DMS 273 treated with DMSO at 0.1 percent for 48 hours (cell line): ENCODE measurements at places on chromosomes 13 and 19.
A peak's percentile ranks its signal among the peaks of the same experiment; 100 is the strongest.

- no peak for DNase-seq
Observed at GRCh38 chr13:44195245-44195644, 178.4 kb upstream of the SERP2 start.

- DNase-seq, result peak; percentile 3
Observed at GRCh38 chr13:39684531-39685137, 29.2 kb downstream of the COG6 start.

- DNase-seq, result no peak
Observed at GRCh38 chr13:110498327-110498726, 63.2 kb downstream of the RAB20 start.

DNA sequence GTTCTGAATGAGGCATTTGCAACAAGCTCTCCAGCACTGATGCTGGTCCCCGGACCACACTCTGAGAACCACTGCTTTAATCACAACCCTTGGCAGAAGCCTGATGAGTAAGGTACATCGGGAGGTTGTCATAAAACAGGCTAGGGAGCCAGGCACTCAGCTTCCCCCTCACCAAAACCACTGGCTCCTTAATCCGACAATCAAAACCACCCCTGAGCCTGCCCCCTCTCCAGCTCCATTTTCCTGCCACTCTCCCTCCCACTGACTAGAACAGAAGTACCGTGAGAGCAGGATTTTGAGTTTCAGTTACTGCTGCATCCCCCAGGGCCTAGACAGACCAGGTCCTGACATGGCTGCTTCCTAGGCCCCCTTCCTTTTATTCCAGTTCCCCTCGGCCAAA lies 7.2 kb downstream of the GSK3A start:
- no peak for DNase-seq

GRCh38 chr19:55197528-55197927 lies 11.8 kb downstream of the PTPRH start:
- DNase-seq, result no peak

- no peak for DNase-seq
Observed at GRCh38 chr13:74080762-74081161, 53.4 kb downstream of the KLF12 start.

- no peak for DNase-seq
Observed at GRCh38 chr19:1468821-1469254, 10.2 kb downstream of the C19orf25 start.

DNA sequence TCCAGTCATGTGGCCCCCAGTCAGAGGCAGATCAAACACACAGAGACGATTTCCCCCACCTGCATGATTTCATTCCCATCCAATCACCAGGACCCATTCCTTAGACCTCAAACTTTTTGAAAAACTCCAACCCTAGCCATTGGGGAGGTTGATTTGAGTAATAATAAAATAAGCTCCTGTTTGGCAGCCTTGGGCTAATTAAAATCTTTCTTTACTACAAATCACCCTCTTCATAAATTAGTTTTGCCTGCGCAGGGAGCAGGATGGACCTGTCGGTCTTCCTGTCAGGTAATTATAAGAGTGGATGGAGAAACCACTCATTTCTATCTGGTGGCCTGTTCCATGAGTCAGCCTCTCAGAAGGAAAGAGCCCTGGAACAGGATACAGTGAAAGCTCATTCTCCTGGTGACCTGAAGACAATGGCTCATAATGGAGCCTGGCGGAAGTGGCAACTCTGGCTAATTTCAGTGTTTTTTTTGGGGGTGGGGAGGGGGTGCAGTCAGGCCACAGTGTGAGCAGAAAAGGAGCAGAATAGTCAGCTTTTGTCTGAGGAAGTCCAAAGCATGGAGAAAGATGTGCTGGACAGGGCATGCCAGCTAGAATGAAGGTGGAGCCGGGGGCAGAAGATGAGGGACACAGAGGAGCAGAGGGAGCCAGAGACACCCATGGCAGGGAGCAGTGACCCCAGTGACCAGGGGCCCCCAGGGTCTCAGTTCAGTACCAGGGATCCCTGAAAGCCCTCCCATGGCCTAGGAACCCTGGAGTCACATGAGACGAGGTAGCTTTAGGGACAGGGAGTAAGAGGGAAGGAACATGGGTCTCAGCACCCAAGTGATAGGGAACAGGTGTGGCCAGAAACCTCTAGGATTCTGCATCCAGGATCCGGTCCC lies 31.8 kb upstream of the PSG9 start:
- DNase-seq, result no peak

- no peak for DNase-seq
Observed at GRCh38 chr19:1373534-1374249, 10.0 kb upstream of the NDUFS7 start.

- no peak for DNase-seq
Observed at GRCh38 chr19:31353833-31354232, 4.6 kb upstream of the TSHZ3 start.

DNA sequence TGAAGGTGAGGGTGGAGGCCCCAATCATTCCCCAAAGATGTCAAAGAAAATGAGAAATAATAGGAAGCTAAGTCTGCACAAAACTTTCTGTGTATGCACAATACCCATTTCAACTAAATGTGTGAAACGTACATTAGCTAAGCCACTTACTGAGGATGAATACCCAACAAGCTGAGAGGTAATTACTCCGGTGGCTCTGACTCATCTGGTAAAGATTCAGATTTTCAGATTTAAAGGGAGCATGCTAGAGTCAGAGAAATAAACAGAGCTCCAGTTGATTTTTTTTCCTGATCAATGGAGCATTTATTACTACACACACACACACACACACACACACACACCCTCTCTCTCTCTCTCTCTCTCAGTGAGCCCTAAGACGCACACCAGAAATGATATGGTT lies 194.8 kb upstream of the ARGLU1 start:
- DNase-seq, result no peak

DNA sequence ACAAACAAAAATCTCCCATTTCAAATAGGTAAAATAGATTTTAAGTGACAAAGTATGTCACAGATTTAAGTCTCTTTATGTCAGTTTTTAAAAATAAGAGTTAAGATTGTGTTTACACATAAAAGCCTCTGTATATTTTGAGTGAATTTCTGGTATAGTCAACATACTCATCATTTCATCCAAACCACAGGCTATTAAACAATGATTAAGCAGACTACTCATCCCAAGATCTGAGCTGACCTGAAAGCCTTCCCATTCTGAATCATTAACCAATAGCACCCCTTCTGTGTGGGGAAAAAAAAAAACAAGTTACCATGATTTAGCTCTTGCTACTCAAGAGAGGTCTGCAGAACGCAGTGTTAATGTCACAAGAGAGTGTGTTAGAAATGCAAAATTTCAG lies 284.4 kb upstream of the NBEA start:
- no peak for DNase-seq

DNA sequence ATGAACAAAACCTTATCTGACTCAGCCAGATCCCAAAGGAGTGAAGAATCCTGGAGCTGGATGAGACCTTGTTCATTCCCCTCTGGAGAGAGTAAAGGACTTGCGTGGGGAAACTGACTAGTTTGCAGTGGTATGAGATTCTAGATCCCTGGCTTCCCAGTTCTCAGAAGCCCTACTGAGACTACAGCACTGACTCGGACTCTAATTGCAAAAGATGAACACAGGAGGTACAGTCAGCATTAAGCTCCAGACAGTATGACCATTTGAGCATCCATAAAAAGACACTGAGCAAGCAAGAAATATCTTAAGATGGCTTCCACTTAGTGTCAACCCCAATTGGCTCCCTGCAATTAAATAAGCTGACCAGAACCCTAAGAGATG lies 6.8 kb downstream of the ZC3H4 start:
- no peak for DNase-seq

- no peak for DNase-seq
Observed at GRCh38 chr13:33514362-33514761, 228.8 kb upstream of the STARD13 start.

DNA sequence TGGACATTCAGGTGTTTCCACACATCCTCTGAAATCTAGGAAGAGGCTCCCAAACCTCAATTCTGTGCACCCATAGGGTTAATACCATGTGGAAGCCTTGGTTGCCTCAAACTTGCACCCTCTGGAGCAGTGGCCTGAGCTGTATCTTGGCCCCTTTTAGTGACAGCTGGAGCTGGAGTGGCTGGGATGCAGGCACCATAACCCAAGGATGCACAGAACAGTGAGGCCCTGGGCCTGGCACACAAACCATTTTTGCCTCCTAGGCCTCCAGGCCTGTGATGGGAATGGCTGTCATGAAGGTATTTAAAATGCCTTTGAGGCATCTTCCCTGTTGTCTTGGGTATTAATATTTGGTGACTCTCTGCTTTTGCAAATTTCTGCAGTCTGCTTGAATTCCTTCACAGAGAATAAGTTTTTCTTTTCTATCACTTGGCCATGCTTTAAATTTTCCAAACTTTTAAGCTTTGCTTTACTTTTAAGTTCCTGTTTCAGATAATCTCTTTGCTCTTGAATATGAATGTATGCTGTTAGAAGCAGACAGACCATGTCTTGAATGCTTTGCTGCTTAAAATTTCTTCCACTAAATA lies 1594.5 kb upstream of the PCDH20 start:
- DNase-seq, result no peak

DNA sequence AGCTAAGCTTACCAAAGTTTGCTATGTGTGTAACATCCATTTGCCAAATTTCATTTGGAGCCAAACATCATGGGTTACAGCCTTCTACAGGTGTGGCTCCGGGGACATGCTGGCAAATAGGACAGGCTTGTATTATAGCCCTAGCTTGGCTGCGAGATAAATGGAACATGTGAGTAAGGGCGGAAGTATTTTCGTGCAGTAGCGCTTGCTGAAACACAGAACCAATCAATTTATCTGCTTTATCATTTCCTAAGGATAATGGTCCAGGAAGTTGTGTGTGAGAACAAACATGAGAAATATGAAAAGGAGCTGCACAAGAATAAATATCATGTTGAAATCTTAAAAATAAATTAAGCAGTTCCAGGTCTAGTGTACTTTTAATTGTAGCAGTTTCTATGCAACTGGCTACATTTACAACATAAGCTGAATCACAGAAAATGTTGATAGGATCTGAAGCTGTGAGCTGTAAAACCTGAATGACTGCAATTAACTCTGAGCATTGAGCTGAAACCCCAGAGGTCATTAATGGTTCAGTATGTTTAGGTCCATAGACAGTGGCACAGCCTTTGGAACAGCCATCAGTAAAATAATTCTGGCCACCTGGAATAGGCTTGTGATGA lies 22.2 kb upstream of the ZNF100 start:
- DNase-seq, result no peak

DNA sequence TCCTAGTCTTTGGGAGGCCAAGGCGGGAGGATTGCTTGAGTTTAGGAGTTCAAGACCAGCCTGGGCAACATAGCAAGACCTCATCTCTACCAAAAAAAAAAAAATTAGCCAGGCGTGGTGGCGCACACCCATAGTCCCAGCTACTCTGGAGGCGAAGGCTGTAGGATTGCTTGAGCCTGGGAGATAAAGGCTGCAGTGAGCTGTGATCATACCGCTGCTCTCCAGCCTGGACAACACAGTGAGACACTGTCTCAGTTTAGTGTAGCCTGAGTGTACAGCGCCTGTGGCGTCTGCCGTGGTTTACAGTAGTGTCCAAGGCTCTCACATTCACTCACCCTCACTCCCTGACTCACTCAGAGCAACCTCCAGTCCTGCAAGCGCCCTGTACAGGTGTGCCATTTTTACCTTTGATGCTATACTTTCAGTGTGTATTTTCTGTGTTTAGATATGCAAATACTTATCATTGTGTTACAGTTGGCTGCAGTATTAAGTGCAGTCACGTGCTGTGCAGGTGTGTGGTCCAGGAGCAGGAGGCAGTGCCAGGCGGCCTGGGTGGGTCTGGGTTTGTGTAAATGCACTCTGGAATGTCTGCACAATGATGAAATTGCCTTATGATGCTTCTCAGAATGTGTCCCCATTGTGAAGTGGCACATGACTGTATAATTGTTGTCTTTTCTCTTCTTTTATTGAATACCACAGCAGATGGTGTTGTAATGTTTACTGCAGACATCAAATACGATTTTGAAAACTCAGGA lies 36.1 kb upstream of the DCUN1D2 start:
- DNase-seq, result no peak

DNA sequence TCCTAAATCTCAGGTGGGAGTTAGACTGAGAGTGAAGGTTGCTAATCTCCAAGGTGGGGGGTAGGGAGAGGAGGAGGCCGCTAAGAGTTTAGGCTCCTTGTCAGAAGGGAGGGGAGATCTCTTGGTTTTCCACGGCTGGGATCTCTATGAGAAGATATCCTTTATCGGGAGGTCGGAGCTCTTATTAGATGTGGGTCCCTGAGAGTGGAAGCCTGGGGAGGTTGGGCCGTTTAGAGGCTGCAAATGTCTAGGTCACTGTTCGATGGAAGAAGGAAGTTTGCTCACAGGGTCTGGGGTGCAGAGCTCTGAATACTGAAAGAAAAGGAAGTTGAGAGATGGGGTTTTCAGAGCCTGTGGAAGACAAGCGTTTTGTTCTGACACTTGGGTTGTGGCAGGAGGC lies 3.8 kb downstream of the MYADM start:
- no peak for DNase-seq

- DNase-seq, result no peak
Observed at GRCh38 chr13:36907266-36907665, 12.8 kb downstream of the SMAD9 start.

- DNase-seq, result no peak
Observed at GRCh38 chr13:49071341-49071937, 95.7 kb downstream of the FNDC3A start.

DNA sequence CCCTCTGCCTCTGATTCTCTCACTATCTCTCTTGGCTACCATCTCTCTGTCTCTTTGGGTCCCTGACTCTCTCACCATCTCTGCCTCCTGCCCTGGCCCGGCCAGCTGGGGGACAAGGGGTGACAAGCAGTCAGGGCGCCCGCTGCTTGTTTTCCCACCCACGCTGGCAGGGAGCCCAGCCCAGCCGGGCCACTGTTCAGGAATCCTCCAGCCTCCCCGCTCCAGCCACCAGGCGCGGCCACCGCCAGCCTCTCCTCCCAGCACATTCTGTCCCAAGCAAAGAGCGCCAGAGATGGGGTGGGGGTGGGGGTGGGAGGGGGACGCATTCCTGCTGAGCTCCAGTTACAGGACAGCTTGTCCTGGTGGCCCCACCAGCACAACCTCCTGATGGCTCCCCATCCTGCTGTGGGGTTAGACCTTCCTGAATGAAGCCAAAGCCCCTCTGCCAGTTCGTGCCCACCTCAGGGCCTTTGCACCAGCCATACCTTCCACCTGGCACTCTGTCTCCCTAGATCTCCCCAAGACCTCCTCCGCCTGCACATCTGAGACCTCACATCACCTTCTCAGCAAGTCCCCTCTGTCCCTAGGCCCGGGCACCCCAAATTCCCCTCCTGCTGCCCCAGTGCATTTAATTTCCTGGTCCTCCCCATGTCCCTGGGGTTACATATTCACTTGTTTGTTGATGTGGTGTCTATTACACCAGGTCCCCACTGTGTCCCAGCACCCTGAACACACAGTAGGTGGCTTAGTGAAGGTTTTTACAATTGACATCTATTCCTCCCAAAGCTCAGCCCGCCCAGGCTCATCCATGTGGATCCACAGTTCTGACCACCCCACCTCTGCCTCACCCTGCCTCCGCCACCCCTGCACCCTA lies 12.5 kb downstream of the ARRDC2 start:
- DNase-seq, result no peak

GRCh38 chr13:27186295-27186694 lies 14.7 kb upstream of the USP12 start:
- no peak for DNase-seq

- DNase-seq, result no peak
Observed at GRCh38 chr19:17526922-17527321, 15.5 kb downstream of the PGLS start.
